ENCODE measurements at places on chromosomes 1 and 21.

DNA sequence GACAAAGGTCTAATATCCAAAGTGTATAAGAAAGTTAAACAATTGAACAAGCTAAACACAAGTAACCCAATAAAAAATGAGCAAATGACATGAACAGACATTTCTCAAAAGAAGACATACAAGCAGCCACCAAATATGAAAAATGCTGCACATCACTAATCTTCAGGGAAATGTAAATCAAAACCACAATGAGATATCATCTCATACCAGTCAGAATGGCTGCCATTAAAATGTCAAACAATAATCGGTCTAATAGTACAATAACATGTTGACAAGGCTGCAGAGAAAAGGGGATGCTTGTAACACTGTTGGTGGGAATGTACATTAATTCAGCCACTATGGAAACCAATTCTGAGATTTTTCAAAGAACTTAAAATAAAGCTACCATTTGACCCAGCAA, 264.1 kb downstream of the AKT3 start:
- no peak for DNase-seq

- no peak for DNase-seq
Measured at GRCh38 chr21:40719615-40720014, 127.3 kb downstream of the DSCAM start.

- DNase-seq: peak; percentile 11
Measured at GRCh38 chr21:36478941-36479340, 981 bp downstream of the CLDN14 start.

DNA sequence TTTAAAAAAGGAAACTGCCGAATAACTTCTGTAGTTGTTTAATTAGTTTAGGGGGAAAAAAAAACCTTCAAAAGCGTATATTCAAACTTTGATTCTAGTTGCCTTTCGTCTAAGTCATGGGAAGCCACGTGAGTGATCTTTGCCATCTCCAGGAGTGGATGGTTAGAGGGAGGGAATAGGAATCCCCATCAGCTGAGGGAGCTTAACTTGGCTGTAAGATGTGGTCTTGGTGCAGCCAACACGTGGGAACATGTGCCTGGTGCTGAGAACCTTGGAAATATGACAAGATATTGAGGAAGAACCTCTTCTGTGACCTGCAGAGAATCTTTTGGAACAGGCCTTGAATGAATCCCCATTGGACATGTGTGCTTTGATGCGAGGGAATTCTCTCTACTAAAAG, 1.7 kb downstream of the BACE2 start:
- DNase-seq: no peak

DNA sequence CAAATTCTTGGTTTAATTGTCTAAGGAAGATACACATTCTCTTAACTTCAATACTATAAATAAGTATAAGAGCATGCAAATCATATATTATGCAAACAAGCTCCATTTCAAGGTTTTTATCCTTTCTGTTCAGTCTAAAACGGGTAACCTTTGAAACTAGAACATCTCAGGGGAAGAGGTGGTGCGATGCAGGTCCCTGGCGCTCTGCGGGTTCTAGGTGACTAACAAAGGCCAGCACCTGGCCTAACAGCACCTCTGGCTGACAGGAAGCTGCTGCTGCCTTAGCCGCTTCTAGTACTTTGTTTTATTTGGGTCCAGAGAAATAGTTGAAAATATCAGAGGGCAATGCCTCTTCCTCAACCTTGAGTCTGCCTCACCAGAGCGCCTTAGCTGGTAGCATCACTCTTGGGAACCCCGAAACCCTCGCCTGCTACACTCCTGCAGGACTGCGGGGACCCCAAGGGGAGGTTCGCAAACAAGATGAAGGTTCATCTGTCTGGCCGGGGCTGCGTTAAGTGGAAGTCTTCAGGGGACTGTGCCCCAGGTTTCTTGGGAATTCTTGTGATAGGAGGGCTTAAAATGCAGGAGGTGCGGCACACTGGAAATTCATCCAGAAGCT, 45.5 kb downstream of the PRDM15 start:
- no peak for DNase-seq

DNA sequence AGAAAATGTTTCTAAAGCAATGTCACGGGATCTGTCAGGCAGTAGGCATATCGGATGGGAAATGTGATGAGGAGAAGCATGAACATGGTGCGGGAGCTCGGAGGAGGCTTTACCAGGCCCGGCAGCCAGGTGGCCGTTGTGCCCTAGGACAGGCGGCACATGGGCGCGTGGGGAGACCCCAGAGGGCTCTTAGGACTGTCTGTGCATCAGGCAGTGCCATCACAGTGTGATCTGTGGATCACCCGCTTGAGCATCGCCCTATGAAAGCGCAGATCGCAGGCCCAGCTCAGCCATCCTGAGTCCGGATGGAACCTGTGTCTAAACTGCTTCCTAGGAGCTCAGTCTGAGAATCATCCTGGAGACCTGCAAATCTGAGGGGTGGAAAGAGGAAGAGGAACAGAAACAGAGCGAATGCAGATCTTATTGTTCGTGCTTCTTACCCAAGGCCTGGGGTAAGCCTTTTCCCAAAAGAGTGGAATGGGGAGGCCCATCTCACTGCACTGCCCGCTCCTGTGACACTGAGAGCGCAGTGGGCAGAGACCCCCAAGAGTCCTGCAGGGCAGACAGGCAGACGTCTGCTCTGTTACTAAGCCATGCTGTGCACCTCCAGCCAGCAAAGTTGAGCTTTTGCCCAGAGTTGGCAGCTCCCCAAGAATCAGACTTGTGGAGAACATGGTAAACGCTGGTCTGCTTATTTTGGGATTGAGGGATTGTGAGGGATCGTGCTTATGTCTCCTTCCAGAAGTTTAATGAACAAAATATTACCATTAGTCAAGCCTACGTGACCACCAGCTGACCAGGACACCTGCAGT, 251.0 kb downstream of the RHOU start:
- DNase-seq: no peak

DNA sequence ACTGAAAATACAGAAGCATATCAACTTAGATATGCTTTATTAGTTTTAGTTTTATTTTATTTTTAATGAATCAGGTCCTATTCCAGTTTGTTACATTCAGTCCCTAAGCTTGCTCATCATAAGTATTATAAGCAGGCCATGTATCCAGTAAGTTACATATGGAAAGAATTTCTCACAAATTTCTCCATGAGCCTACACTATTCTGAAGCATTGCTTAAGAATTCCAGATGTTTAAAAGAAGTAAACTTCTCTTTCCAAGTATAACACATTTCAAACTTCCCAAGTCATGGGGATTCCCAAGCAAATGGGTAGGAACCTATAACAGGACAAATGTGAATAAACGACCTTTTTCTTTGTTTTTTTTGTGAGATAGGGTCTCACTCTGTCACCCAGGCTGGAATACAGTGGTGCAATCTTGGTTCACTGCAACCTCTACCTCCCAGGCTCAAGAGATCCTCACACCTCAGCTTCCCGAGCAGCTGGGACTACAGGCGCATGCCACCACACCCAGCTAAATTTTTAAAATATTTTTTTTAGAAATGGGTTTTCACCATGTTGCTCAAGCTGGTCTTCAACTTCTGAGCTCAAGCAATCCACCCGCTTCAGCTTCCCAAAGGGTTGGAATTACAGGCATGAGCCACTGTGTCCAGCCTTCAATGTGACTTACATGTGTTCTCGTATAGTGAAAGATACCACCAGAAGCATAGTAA, 39.0 kb downstream of the ST7L start:
- peak; percentile 22 for DNase-seq

DNA sequence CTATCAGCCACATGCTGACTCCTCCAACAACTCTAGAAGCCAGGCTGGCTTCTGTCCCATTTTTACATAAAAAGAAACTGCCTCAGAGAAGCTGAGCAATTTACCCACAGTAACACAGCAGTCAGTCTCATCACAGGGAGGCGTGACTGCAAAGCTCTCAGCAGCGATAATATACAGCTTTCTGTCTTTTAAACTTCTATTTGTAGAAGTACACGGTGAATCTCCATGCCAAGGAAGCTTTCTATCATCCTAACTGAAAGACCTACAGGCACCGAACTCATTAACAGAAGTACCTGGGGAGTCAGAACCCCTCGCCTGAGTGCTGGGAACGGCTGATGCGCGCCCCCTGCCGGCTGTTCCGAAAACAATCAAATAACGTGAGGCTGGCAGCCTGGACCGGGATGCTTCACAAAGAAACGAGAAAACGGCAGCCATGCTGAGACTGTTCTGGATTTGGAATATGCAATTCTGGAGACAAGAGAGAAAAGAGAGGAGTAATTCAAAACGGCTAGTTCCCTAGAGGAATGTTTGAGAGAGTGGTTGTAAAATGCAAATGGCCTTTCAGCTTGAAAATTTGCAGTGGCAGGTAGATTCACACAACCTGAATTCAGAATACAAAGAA, 43.5 kb upstream of the RAB4A start:
- peak; percentile 50 for DNase-seq

DNA sequence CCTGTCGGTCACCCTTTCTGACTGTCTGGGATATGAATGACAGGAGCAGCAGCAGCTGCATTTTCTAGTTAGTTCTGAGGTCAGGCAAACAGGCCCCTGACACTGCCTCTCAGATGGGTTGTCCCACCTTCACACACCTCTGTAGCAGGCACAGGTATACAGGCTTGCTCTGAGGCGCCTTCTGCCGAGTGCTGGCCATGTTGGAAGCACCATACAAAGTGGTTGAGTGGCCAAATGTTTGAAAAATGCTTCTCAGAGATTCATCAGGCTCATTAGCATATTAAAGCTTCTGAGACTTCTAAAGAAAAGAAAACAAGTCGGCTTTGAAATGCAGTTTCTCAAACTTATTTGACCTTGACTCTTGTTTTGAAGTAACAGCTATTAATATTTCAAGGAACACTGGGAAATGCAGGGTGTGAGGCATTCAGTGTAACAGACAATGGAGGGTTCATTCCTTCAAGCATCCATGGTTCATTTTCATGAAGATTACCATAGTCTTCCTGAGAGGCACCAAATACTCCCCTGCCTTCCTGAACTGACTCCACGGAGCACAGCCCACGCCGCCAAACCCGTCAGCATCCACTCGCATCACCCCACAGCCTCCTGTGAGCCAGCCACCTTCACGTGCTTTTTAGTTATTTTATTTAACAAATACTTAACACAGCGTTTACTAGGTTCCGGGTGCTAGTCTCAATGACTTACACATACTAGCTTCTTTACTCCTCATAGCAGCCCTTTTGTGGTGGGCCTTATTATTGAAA, 81.8 kb downstream of the KCNN3 start:
- DNase-seq: no peak

DNA sequence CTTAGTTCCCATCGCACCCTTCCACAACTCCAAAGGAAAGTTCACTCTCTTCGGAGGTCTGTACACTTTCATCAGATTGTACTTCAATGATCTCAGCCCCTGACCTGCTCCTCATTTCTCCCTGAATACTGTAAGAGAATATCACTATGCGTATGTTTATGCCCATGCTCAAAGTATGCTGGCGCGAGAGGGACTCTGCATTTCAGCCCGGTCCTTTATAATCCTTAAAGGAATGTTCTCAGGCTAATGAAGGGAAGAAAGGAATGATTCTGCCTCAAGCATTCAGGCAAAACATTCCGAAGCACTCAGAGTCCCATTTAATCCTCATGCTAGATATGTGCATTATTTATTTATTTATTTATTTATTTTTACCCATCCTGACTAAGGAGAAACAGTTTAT, 76.8 kb downstream of the PLD5 start:
- DNase-seq: no peak

GRCh38 chr1:241677201-241677600, 25.1 kb downstream of the WDR64 start:
- DNase-seq: no peak

GRCh38 chr1:29990304-29990703, 733.1 kb downstream of the MATN1 start:
- DNase-seq: no peak

DNA sequence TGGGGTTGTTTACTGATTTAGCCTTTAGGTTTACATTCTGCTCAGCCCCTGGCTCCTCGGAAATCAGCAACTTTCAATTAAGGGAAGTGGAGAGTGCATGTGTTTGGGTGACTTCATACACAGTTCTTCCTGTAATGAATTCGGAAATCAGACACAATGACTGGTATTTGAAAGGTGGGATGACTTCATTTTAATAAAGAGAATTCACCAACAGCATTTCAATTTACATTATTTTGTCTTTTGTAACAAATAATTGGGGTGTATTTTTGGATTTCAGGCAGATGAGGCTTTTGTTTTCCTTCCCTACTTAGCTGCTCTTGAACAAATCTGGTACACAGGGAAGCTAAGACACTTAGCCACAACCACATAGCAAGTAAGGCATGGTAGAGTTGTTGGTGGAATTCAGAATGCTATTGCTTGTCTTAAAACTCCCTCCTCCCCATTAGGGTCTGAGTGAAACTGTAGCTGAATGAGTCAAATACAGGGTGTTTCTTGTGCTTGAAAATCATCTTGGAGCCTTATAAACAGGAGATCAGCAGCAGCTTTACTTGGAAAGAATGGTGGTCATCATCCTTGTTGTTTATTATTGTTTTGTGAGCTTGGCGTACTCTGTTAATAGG, 917 bp downstream of the STX12 start:
- no peak for DNase-seq

GRCh38 chr1:42783092-42783491, 1.7 kb upstream of the TMEM269 start:
- DNase-seq: no peak

DNA sequence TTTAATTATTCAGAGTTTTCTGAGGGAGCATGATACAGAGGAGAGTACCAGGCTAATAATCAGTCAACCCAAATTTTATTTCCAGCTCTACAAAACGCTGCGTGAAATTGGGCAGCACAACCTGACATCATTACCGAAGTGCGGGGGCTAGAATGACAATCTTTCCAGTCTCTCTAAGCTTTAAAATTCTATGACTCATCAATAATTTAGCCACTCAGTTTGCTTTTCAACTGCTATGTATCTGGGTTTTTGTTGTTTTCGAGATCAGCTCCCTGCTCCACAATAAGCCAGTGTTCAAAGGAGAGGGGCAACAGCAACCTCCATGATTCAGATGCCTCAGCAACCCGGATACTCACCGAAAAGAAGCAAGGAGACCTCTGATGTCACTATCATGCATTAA, 13.9 kb downstream of the SORT1 start:
- DNase-seq: no peak

- no peak for DNase-seq
Measured at GRCh38 chr1:58304346-58304975, 242.1 kb downstream of the OMA1 start.

DNA sequence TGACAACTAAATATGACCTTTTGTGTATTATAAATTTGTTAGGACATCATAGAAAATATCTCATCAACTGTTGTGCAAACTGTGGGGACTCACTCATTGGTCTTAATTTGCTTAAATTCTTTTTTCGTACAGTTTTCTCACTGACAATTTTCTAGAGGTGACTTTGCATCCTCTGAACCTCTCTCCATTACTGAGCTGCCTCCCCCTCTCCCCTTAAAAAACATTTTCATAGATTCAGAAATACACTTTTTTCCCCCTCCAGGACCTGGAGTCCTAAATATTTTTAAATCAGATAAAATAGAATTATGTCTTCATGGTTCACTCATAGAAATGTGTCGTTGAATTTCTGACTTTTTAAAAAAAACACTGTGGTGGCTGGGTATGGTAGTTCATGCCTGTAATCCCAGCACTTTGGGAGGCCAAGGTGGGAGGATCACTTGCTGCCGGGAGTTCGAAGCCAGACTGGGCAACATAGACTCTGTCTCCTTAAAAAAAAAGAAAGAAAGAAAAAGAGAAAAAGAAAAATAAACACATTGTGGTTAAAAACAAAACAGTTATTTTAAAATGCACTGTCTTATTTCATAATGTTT, 1.5 kb downstream of the CNST start:
- no peak for DNase-seq

- no peak for DNase-seq
Measured at GRCh38 chr1:204211046-204211445, 2.7 kb downstream of the GOLT1A start.

GRCh38 chr1:10649517-10650201, 146.8 kb downstream of the CASZ1 start:
- DNase-seq: no peak

- no peak for DNase-seq
Measured at GRCh38 chr1:93638981-93639380, 42.7 kb downstream of the BCAR3 start.

Measured in fibroblast of skin of left quadriceps (primary cell).